ENCODE measurements at places on chromosomes 13 and 19.
A peak's percentile ranks its signal among the peaks of the same experiment; 100 is the strongest.

DNA sequence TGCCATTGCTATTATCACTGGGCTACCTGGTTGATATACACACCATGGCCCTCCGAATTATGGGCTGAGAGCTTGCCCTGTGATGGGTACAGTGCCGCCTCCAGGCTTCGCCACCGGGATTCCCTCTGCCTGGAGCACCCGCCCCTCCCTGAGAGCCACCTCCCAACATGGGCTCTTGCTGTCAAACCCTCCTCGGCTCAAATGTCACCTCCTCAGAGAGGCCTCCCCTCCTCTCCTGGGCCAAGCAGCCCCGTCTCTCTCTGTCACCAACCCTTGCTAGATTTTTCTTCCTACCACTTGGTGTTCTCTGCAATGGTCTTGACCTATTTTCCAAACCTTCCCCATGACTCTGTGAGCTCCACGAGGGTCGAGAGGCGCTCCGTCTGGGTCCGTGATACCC, 12.2 kb upstream of the TLE2 start:
- DNase-seq = no peak

DNA sequence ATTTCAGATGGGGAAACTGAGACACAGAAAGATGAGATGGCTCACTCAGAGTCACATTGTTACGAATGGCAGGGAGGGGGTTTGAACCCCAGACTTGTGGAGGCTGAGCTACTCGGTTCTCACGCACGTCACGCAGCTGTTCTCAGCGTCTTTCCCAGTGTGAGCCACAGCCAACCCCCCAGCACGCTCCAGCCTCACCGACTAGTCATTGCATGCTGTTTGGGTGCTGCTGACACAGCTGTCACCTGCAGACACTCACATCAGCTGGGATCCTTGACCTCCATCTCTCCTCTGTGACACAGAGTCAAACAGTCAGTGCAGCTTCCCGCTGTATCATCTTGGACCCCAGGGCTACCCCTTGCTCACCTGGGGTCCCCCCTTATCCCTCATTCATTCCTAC, 2.4 kb upstream of the NCAN start:
- no peak for DNase-seq

DNA sequence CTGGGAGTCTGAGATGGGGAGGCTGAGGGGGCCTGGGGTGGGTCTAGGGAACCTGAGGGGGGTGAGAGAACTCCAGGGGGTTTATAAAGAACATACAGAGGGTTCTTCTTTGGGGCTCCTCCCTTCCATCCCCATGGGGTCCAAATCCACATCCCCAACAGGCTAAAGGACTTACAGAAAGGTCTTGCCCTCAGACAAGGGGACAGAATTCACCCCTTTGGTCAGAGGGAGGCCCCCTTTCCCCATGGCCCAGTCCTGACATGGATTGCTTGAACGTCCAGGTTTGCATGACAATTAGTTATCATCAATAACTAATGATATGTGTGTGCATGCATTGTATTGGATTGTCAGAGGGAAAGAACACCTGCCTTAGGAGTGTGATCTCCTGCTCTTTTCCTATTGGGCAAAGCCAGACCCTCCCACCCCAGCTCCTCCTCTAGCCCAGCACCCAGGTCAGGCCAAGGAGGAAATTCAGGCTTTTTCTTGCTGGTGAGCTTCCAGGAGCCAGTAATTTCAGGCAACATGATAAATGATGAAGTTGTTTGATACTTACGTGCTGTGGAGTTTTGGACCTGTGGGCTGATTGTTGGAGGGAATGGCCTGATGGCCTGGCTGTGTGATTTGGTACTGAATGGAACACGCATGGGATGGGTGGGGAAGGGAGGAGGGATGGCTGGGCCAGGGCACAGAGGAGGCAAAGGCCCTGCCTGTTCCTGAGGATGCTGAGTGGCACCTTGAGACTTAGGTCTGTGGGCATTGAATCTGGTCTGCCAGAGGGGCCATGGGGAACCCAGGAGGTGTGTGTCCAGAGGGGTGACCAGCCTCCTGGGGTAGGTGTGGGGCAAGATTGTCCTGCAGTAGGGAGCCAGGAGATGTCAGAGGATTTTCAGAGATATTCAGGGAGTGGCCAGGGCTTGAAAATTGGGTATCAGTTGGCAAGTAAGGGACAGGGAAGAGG, 1.1 kb downstream of the KLHL26 start:
- no peak for DNase-seq

DNA sequence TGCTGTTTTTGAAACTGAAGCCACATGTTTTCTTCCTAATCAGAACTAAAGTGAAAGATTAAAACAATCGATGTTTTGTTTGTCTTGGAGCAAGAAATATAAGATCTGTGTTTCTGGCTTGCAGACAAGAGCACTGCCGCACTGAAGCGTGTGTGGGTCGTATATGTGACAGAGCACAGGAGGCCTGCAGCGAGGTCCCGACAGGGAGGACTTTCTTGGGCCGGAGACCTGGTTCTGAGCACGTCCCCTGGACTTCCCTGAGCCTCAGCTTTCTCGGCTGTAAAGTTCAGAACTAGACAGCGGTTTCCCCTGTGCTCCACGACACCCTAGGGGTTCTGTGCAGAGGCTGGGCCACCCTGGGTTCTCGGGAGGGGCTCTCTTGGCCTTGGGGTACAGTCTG, 60.5 kb downstream of the GADD45B start:
- DNase-seq = no peak

- DNase-seq = no peak
Observed at GRCh38 chr19:40139533-40140287, 49.0 kb upstream of the ZNF780A start.

- no peak for DNase-seq
Observed at GRCh38 chr19:46296722-46297461, at the start of gene HIF3A. Gene HIF3A (plus strand): TSS chr19:46297042. CDS start chr19:46297077, 35 bp downstream.

DNA sequence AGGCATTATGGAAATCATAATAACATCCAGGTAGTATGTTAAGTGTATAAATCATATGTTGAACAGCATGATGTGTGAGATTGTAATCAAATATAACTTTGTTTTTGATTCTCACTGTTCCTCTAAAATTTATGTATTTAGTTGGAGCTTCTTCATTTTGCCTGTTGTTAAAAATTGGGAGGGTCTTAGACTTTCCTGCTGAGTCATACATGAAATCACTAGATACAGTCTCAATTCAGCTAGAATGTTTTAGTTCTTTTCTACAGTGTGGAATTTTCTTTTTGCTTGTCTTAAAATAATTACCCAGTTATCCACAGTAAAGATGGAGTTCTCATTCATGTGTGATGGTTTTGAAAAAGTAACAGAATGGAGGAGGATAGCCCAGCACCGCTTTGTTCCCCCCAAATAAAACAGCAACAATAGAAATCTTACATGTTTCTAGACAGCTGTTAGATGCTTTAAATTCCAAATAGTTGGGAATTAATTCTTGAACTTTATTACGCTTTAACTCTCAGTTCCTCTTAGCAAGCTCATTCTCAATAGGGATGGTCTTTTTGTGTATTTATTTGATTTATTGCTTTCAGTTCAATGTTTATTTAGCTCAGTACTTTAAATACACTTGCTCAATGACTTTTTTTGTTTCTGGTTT, 109.5 kb downstream of the PDS5B start:
- DNase-seq = no peak

GRCh38 chr13:58048670-58049069, 417.1 kb downstream of the PCDH17 start:
- no peak for DNase-seq

DNA sequence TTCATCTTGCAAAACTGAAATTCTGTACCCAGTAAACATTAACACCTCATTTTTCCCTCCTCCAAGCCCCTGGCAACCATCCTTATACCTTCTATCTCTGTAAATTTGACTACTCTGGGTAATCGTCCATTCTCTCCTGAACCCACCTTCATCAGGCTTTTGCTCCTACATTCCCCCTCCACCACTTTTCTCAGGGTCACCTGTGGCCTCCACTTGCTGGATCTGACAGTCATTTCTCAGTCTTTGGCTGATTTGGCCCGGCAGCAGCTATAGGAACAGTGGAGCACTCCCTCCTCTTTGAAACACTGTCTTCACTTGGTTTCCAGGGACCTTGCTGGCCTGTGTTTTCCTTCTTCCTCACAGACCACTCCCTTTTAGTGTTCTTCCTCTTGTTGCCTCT, 83.5 kb downstream of the LRCH1 start:
- DNase-seq = no peak

GRCh38 chr19:15323496-15324235, 8.7 kb downstream of the BRD4 start:
- DNase-seq = no peak

DNA sequence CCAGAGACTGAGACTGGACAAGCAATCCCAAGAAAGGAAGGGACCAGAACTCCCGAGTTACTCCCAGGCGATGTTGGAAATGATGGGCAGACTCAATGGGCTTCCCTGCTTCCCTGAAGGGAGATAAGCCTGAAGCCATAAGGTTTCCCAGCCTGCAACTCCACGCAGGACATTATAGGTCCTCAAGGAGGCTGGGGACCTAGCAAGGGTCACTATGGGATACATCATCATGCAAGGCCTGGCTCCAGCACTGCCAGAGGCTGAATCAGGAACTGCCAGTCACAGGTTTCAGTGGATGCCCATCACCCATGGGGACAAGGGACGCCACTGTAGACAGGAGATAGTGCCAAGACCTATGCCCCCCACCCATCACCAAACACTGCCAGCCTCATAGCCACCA, 338.7 kb downstream of the IRS2 start:
- DNase-seq = no peak

DNA sequence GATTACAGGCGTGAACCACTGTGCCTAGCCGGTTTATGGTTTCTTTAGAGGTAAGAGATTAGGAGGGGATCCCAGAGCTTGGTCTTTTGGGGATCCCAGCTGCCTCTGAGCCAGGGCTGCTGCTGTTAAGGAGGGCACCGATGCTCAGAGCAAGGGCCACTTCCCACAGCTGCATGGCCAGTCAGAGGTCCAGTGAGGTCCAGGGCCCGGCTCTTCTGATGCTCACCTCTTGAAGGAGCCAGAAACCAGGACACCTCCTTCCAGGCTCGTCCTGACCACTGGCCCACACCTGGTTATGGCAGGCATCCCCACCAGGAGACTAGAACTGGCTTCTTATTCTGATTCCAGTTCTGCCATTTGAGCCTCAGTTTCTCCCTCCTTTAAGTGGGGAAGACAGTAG, 149.0 kb downstream of the TEX29 start:
- DNase-seq = no peak

GRCh38 chr19:11141937-11142527, 13.6 kb downstream of the SPC24 start:
- DNase-seq = no peak

- DNase-seq = no peak
Observed at GRCh38 chr19:14700711-14701375, 11.0 kb downstream of the ZNF333 start.

- DNase-seq = no peak
Observed at GRCh38 chr13:46747031-46747820, 49.7 kb downstream of the ESD start.

DNA sequence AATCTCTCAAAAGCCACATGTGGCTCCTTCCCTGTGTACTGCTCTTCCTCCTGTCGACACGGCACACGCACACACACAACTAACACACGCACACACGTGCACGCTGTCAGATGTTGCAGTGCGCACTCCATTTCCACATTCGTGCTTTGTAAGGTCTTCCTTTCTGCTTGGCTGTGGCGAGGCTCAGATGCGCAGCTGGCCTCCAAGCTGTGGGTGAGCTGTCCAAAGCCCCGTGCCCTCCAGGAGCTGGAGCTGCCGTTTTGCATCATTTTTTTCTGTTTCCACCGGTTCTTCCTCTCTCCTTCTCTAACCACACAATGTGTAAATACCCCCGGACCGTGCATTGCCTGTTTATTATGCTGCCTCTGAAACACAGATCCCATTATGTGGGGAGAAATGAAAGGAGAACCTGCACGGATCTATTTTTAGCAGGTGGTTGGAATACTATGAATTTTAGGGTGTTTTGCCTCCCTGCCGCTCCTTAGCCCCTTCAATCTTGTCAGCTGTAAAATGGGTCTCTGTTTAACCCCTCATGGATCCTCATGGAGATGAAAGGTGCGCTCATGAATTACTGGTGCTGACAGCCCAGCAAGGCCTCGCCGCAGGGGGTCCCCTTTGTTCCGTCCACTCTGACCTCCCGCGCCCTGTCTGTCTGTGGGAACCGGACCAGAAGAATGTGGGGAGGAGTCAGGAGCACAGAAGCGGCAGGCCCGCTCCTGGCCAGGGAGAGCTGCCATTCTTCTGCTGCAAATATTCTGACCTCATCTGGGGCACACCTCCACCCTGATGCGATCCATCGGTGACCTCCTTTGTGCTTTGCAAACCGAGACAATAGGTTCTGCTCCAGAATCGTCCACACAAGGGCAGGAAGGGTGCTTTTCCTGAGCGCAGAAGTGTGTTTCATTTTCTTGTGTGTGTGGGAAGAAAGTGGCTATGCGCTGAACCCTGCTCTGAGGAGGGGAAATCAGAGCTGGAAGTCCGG, 137.7 kb downstream of the SOX1 start:
- no peak for DNase-seq

- peak; percentile 5 for DNase-seq
Observed at GRCh38 chr19:21463449-21464105, 41.8 kb upstream of the ZNF429 start.

DNA sequence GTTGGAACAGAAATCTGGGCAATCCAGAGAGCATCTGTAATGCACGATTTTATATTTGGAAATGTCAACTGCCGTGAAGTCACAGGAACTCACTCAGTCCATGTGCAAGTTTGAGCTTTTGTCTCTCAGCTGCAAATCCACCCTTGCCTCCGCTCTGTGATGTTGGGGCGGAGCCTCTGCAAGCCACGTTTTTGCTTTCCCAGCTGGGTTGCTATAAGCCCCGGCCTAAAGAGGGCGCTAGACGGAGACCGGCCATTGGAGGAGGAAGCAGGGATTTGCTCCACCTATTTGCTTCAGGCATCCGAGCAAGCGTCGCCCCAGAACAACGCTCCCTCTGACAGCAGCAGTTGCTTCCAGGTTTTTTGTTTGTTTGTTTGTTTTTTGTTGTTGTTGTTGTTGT, 56.2 kb downstream of the TRPM4 start:
- no peak for DNase-seq

DNA sequence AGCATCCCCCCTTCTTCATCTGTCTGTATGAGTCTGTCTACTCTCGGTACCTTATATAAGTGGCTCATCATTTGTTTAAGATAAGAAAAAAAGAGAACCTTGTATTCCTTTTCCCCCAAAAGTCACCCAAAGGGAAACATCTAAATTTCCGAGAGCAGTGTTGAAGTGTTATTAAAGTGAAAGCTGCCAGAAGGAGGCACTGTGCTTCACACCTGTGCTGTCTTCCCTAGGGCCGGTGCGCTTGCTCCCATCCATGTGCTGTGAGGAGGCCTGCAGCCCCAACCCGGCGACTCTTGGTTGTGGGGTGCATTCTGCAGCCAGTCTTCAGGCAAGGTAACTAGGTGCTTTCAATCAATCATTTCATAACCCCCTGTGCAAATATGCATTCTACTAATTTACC, 97.5 kb downstream of the TNFRSF19 start:
- no peak for DNase-seq
